ENCODE measurements at places on chromosomes 16 and 17.

- no peak for DNase-seq
Observed at GRCh38 chr17:57834146-57834741, 15.6 kb downstream of the MRPS23 start.

DNA sequence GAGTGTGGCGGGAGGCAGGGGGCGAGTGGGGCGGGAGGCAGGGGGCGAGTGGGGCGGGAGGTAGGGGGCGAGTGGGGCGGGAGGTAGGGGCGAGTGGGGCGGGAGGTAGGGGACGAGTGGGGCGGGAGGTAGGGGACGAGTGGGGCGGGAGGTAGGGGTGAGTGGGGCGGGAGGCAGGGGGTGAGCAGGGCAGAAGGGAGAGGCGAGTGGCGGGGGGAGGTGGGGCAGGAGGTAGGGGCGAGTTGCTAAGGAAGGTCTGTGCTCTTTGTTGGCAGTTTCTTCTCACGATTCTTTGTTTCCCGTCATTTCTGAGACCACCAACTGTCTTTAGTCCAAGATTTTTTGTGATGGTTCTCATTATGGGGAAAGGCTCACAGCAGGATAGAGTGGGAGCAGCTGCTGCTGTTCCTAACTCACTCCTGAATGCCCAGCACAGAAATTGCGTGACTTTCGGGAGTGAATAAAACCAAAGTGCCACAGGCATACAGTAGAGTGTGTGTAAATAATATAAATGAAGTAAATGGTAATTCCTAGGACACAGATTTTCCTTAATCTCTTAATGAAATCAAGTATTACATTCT is 44.7 kb downstream of the COG7 start:
- peak; percentile 23 for DNase-seq

DNA sequence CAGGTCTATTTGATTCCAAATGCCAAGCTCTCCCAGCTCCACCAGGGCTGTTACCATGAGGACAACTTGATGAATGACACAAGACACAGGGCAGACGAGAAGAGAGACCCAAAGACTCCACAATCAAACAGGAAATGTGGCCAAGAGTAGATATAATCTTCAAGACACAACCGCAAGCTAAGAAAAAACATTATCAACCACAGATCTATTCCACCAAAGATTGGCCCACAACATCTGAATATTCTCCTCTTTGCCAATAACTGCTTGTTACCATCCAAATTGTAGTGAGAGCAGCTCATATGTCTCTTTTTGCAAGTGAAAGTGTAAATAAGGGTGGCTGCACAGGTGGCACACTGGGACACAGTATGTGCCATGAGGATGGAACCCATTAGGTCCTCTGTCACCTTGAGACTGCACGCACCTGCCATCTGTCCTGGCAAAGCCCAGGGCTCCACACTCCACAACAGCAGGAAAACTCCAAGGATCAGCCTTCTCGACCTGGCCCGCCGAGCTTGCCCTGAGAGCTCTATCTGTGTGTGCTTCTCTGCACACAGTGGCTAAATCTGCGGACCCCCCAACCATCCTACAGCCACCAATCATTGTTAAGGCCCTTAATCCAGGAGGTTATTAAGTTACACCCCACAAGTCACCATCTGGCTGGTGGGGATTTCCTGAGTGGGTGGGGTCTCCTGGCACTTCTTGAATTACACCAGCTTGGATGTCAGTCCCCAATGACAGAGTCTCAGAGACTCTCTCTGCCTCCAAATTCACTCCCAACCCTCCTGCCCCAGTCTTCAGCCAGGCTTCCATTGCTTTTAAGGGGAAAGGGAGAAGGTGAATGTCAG is 50.5 kb downstream of the DYNLRB2 start:
- DNase-seq, result no peak

DNA sequence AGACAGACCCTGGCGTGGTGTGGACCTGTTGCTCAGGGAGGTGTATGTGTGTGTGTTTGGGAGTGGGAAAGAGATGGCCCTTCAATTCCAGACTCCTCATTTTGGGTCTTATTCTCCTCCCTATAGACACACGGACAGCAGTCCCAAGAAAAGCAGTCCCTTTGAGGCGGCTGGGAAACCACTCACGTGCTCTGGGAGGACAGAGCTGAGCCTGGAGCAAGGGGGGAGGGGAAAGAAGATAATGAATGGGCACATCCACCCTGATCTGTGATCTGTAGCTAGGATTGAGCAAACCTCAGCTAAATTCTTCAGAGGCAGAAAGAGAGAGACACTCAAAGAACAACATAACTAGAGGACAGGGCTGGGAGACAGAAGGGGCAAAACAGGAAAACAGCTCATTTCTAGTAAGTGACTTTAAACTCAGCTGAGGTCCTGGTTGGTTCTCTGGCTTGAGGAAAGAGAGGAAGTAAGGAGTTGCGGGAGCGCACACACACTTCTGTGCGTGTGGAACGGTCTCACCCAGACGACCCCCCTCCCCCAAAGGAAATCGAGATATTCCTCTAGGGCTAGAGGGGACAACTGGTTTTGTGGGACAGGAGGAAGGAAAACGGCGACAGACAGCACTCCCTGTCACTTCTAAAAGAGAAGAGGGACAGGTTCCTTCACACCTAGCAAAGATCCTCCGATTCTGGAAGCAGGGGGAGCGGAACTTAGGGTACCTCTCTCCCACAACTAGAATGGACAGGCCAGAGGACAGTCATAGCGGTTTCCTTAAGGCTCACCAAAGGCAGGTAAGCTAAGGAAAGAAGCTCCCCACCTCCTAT is 658 bp downstream of the RAB5C start:
- DNase-seq, result no peak

- DNase-seq, result no peak
Observed at GRCh38 chr17:61057257-61057656, 342.4 kb upstream of the TBX2 start.

DNA sequence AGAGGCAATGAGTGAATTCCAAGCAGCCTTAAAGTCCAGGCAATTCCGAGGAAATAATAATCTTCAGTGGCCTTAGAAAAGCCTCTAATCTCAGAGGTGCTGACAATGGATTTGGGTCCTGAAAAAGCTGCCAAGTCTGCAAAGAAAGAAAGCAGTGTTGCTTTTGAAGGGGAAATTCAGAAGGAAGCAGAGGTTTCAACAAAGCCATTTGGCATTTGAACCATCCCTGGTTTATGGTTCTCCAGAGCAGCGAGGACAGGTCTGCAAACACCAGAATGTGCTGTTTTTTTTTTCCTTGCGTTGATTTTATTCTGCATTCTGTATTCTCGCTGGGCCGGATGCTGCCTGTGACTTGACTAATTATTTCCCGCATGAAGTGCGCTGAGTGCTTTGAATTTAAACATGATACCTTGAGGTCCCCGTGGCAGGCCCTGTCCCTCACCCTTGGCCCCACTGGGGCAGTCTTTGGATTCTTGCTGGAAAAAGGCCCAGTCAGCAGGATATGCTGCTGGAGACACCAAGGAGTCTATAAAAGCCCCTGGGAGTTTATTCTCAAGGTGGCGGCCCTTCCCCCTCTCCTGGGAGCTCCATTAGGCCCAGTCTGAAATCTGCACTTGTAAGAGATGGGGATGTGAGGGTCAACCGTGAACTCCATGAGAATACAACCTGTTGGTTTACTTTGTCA is 338.3 kb downstream of the HAPSTR1 start:
- no peak for DNase-seq

DNA sequence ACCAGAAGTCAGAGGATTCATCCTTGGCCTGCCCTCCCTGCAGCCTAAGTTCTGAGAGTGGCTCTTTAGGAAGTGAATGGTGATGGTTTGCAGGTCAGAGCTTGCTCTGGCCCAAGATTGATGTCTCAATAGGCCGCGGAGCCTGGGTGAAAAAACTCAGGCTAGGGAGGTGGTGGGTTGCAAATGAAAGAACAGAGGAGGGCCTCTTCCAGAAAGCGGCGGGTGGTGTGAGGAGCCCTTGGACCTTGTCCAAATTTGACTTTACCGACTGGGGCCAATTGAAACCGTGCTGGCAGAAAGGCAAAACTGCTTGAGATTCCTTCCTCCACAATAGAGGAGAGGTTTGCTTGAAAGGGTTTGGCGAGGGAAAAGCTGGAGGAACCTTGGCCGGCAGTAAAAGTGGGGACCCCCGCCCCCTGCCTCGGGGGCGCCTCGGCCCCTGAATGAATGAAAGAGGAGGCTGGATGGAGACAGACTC is 331.3 kb downstream of the SEC14L1 start:
- DNase-seq, result peak; percentile 70

- no peak for DNase-seq
Observed at GRCh38 chr16:89805136-89805905, 11.1 kb downstream of the FANCA start.

GRCh38 chr17:75828076-75828400 is 16.2 kb downstream of the UNC13D start:
- DNase-seq, result no peak

- DNase-seq, result peak; percentile 76
Observed at GRCh38 chr17:68613739-68614298, 12.7 kb upstream of the FAM20A start.

DNA sequence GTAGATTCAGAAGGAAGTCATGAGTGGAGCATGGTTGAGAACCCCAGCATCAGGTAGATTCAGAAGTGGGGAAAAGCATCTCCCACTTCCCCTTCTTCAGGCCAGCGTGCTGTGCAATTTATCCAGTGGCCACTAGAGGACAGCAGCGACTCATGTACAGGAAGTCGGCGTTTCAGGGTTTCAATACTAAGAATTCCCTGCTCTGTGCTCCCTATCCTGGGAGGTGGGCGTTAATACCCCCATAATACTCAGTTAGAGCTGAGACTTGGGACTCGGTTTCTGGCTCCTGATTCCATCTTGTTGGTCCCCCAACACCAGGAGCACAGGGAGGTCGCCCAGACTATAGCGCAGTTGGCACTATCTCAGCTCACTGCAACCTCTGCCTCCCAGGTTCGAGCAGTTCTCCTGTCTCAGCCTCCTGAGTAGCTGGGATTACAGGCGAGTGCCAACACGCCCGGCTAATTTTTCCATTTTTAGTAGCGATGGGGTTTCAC is 75.3 kb upstream of the AMZ2 start:
- peak; percentile 72 for DNase-seq

GRCh38 chr17:68580236-68580770 is 20.9 kb downstream of the FAM20A start:
- DNase-seq, result no peak

DNA sequence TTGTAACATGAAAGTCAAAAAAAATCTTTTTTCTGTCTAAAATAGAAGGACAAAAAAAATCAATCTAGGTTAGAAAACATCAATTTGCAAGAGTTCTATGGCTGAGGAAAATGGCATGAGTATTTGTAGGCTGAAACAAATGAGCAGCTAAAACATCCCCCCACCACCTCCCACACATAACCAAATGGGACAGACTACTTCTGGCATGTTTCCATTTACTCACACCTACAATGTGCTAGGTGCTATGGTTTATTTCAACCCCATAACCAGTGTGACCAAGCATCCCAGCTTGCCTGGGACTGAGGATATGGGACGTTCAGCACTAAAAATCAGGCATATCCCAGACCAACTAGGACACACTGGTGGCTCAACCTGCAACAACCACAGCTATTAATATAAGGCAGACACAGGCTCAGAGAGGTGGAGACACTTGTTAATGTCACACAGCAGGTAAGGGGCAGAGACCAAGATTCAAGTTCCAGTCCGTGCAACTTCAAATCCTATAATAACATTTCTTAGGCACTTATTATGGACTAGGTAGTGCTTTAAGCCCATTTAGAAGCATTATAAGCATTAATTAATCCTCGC is 96.0 kb downstream of the XYLT1 start:
- DNase-seq, result no peak
